Vagina (tissue), 2 donors: ENCODE measurements at places on chromosomes 6 and 20.

DNA sequence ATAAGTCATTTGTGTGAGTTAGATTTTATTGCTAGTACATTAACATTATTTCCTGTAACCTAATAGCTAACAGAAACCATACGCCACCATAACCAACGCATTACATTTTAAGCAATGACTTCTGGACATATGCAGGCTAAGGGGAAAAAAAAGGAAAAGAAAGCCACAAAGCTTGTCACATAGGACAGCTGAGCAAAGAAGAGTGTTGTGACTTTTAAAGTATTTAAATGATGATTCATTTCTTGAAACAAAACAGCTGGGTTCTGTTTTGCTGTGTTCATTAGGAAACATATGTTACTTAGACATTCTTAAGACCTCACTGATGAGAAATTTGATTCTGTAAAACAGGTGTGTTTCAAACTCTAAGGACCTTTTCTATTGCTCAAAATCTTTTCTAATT is 171.4 kb downstream of the COL9A1 start:
- no peak for DNase-seq

DNA sequence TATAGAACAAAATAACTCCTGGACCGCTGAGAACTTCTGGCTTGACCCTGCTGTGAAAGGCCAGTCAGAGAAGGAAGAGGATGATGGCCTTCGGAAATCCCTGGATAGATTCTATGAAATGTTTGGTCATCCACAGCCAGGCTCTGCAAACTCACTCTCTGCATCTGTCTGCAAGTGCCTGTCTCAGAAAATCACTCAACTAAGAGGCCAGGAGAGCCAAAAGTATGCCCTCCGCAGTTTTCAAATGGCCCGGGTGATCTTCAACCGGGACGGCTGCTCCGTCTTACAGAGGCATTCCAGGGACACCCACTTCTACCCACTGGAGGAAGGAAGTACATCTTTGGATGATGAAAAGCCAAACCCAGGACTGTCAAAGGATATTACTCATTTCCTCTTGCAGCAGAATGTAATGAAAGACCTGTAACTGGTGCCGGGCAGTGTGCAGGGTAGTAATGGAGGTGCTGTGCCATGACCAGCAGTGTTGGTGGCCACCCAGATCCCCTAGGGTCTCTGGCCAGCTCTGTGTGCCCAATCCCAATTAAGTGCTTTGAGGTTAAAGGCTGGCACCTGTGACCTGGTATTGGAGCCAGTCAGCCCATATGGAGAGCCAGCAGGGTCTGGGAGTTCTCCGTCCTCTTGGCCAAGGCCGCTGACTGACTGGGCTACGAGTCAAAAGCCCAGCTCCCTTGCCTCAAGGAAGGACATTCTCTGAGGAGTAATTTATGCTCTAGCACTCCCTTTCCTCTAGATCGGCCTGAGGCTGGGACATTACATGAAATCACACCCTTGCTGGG is 87.1 kb downstream of the TRMT6 start:
- no peak for DNase-seq

DNA sequence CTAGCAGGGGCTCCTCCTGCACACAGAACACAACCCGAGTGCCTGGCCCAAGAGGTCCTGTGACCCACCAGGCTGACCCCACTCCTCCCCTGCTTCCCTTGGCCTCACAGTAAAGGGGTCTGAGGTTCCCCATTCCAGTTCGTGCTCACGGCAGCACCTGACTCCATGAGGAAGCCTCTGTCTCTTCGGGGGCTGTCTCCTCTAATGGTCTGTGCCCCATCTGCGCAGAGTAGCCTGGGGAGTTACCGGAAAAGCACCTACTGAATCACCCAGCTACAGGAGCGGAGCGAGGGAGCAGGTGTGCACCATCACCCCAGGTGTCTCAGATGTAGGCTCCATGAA is 93.2 kb downstream of the ASXL1 start:
- DNase-seq = no peak

GRCh38 chr6:118648866-118649554 is 2.4 kb downstream of the CEP85L start:
- DNase-seq = no peak

DNA sequence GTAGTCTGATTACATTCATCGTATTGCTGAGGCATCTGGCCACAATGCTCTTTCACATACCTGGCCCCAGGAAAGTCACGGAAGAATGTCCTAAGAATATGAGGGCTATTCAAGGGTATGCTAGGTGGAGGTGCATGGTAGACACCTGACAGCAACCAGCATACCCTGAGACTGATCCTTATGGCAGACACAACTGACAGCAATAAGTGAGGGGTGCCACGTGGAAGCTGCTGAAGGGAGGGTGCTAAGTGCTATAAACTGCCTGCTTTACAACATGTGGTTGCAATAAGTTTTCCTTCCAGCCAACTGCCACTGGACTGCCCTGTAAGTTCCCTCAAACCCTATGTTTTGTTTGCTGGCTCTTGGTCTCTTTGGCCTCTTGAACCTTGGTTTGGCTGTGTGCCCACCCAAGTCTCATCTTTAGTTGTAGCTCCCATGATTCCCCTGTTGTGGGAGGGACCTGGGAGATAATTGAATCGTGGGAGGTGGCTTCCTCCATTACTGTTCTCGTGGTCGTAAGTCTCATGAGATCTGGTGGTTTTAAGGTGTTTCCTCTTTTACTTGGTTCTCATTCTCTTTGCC is 201.3 kb upstream of the MOCS1 start:
- DNase-seq = no peak

- DNase-seq = no peak
Observed at GRCh38 chr6:11931296-11932035, 80.6 kb upstream of the HIVEP1 start.

DNA sequence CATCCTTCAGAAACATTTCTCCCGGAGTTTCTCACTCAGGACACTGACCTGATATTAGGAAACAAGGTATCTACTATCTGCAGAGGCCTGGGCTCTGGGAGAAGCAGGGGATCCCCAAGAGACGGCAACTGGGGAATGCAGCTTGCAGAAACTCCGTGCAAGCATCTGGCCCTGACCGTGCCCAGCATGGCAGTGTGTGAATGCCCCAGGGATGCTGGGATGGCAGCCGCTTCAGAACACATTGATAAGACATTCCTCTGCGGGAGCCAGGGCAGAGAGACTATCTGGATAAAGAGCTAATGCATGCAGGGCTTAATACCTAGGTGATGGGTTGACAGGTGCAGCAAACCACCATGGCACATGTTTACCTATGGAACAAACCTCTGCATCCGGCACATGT is 55.4 kb downstream of the NFATC2 start:
- DNase-seq = no peak

DNA sequence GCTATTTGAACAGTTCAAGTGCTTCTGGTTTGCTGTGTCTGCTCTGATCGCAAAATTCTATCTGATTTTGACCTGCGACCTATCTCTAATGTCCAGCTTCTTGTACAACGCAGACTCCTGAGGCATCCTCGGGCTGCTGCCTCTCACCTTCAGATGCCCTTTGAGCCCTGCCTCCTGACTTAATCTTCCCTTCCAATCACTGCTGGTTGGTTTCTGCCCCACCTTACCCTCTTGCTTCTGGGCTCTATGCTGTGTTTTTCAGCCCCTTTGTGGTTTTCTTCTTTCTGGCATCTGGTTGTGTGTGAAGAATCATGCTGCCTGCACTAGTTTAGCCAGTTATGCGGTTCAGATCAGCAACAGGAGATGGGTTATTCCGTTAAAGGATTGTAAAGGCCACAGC is 131.2 kb upstream of the THEMIS start:
- DNase-seq = no peak
